ENCODE measurements at places on chromosomes 2 and 18.

DNA sequence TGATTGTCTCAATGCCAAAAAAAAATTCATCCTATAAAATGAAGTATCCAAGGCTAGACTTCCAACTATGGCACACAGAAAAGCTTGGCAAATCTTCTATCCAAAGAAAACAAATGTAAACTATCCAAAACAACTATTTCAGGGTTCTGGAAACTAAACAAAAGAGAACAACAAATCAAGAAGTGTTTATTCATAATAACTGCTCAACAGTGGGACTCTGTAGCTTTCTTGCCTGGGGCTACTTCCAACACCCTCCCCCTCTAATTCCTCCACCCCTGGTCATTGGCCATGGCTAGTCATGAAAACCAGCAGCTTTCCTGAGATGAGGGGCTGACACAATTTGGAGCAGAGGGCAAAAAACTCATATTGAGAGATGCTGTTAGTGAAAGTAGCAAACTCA, 107.0 kb downstream of the EXOC6B start:
- no peak for DNase-seq

DNA sequence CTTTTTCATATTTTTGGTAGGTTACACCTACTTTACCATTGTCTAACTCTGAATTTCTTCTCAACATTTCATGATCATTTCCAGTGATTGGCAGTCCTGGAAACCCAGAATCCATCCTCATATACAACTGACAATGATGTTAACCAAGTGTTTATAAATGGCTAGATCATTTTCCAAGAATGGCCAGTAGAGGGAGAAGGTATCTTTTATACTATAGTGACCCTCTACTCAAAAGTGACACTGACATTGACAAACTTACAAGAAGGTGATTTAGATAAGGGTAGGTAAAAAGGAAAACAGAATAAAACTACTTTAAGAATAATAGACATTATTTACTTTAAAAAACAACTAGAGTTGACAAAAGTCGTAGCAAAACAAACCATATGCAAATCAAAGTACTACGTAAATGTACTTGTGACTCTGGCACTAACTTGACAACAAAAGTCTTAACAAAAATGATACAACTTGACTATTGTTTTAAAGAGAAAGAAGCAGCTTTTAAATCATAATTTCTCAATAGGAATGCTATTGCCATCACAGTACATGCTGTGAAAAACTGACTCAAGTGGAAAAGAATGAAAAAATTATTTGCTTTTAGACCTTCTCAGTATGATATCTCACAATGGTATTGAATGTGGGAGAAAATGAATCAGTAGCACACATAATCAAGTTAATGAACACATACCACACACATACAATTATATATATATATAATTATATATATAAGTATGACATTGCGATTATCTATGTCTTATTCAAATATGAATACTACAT, 76.6 kb upstream of the GRB14 start:
- DNase-seq: no peak

GRCh38 chr18:68176901-68177300, 538.0 kb downstream of the TMX3 start:
- DNase-seq: no peak

- no peak for DNase-seq
Observed at GRCh38 chr2:70613521-70613920, 59.9 kb upstream of the TGFA start.

DNA sequence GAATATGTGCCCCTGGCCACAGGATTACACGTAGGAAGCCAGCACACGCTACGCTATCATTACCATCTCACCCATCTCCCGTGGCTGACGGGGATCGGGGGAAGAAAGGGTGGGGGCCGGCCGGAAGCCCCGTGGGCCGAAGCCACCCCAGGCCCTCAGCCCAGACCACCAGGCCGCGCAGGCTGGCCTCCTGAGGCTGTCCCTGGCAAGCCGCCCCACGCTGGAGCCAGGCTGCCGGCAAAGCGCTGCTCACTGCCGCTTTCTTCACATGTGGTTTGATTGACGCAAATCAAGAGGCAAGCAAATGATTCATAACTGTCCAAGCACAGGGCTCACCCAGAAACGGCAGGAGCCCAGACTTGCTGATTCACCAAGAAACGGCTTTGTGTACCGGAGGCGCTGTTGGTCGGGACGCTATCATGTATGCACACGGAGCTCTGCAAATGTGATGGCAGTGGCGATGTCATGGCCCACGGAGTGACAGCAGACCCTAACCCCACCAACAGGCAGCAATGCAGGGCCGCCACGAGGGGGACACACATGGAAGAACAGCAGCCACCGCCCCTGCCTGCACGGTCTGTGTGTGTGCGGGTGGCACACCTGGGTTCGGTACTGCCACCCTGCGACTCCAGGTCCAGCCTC, 125.7 kb downstream of the HDAC4 start:
- peak; percentile 60 for DNase-seq

- DNase-seq: no peak
Observed at GRCh38 chr2:100584816-100585215, 22.0 kb downstream of the PDCL3 start.

GRCh38 chr2:128716299-128716721, 397.6 kb upstream of the HS6ST1 start:
- DNase-seq: no peak
